ENCODE measurements at places on chromosomes 12 and 14.

- no peak for DNase-seq
These were observed 238.5 kb downstream of the CACNA1C start for GRCh38 chr12:2291182-2291832.

GRCh38 chr12:114355389-114356088 lies 50.4 kb downstream of the TBX5 start:
- DNase-seq = no peak

- no peak for DNase-seq
These were observed 8.4 kb downstream of the GPRC5A start for GRCh38 chr12:12899530-12900380.

- no peak for DNase-seq
These were observed 124.0 kb upstream of the EVL start for GRCh38 chr14:99941211-99941610.

DNA sequence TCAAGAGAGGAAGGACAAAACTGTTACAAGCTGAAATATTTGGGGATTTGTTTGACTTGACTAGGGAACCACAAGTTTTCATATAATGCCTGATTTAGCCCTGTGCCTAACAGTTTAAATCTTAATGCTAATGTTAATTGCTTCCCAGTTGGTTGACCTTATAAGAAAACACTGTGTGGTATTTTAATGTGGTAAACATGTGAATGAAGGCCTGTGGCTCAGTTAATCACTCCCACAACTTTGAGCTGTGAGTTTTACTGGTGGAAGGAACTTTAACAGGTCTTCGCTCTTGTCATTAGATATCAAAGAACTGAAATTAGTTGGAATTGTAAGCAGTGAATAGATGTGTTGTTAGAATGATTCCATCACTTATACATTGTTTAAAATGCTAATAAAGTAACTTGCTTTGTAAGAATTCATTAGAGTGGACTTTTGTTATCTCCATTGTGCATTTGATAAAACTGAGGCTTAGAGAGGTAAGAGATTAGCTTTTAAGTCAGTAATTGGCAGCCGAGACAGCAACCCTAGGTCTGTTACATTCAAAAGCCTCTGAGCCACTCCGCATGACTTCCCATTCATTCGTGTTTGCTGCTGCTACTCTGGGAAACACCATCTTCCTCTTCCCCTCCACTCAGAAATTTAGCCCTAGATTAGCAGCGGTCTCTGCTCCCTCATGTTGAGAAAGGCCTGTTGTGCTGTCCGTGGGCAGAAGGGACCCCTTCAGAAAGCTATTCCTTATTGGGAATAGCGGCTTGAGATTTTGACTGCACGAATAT lies 1.0 kb upstream of the TBK1 start:
- DNase-seq = no peak

- DNase-seq = no peak
These were observed 41.8 kb downstream of the FMNL3 start for GRCh38 chr12:49665384-49665783.

DNA sequence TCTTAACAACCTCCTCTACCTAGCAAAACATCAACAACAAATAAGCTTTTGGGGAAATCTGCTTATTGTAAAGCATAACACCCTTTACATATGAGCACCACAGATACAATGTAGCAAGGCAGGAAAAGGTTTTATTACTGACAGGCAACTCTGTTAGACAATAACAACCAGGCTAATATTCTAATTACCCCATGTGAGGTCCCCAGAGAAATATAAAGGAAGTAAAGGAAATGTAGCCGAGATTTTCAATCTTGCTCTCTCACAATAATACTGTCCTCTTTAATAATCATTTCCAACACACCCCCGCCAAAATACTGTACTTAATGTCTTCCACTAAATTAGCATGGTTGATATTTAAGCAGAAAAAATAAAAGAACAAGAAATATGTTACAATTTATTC lies 14.0 kb upstream of the INSM2 start:
- DNase-seq = no peak

GRCh38 chr14:95197551-95197950 lies 40.2 kb upstream of the DICER1 start:
- DNase-seq = peak; percentile 32

GRCh38 chr12:63995512-63995911 lies 151.0 kb downstream of the SRGAP1 start:
- no peak for DNase-seq

DNA sequence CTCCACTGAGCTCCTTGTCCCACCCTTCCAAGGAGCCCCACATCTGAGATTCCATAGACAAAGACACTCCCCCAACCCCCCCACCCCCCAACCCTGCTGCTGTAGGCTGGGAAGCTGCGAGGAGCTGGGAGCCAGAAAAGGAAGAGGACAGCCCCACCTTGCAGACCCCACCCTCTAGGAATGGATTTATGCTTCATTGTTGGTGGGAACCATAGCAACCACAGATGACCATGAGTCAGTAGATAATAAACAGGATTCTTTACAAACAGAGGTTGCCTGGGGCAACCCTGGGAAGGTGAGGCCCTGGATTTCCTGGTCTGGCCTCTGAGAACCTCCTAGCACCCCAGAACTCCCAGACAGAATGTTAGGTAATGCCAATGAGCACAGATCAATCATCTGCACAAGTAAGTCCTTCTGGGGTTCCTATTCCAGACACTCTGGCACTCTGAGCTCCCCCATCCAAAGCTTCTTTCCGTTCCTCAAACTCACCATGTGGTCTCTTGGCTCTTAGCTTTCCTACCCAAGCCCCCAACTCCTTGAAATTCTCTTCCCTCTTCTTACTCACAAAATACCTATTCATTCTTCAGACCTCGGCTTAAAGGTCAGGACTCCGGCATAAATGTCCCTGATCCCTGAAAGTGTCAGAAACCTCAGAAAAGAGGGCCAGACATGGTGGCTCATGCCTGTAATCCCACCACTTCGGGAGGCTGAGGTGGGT lies 15.2 kb upstream of the PLEKHG6 start:
- peak; percentile 14 for DNase-seq

DNA sequence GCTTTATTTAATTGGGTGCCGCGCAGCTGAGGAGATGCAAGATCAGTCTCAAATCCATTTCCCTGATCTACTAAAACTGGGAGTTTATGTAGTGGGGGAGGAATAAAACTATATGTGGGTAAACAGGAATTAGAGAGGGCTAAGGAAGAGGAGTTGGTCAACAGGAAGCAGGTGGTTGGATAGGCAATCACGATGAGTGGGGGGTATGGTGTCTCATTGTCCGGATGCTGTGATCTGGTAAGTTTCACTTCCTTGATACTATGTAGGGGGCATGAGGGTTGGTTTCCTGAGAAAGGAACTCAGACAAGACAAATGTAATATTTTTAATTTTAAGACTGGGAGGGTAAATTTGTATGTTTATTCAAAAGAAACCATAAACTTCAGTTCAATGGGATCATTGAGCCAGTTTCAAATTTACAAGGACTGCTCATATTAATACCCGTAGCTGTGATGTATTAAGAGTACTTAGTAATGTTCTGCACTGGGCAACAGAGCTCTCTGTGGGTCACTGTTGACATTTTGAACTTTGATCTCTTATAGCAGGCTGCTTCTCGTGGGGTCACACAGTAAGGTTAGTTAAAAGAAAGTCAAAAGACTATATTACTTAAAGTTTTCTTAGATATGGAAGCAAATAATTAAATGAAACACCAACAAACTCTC lies 786.2 kb upstream of the FBXO33 start:
- DNase-seq = no peak

- peak; percentile 26 for DNase-seq
These were observed 845 bp upstream of the AGAP2 start for GRCh38 chr12:57739387-57739786.

Data from DMS79 treated with DMSO at 0.1 percent for 48 hours (cell line).